ENCODE measurements at places on chromosomes 5 and 9. TPM values are rescaled to one million over a fixed set of nuclear protein-coding genes. Genes with fewer than 3 reads are reported as not detected.

- no peak for DNase-seq
Measured at GRCh38 chr5:134583766-134584165, 48.9 kb downstream of the SAR1B start.

ACER2 gene
- 11.4 TPM for total RNA-seq

- DNase-seq, result no peak
Measured at GRCh38 chr5:81393783-81394718, at the start of gene ACOT12. Gene ACOT12, minus strand, starts transcription at chr5:81394134. Its CDS starts 20 bp downstream, at chr5:81394114.

GRCh38 chr5:8864053-8864452, 681.8 kb downstream of the SEMA5A start:
- DNase-seq, result no peak

FOXD4L6 gene
- total RNA-seq, result 0.31 TPM

DNA sequence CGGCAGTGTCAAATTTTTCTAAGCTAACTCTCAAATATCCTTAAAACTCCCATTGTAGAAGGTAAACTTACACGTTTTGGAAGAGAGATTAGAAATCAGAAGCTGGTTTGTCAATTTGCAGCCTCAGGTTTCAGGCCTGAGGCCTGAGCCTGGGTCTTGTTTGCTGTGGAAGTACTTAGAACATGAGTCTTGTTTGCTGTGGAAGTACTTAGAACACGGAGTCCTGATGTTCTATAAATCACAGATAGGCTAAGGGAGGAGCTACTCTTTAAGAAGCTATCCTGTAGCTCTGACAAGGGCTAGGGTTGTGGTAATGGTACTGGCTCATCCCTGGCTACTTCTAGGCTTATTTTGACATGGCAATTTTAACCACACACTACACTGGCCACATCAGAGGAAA, 97.8 kb downstream of the FBXW11 start:
- no peak for DNase-seq

GRCh38 chr9:132001567-132001966, 78.1 kb downstream of the MED27 start:
- DNase-seq, result no peak

GRCh38 chr9:137764981-137765380, 112.6 kb upstream of the CACNA1B start:
- DNase-seq, result no peak

DNA sequence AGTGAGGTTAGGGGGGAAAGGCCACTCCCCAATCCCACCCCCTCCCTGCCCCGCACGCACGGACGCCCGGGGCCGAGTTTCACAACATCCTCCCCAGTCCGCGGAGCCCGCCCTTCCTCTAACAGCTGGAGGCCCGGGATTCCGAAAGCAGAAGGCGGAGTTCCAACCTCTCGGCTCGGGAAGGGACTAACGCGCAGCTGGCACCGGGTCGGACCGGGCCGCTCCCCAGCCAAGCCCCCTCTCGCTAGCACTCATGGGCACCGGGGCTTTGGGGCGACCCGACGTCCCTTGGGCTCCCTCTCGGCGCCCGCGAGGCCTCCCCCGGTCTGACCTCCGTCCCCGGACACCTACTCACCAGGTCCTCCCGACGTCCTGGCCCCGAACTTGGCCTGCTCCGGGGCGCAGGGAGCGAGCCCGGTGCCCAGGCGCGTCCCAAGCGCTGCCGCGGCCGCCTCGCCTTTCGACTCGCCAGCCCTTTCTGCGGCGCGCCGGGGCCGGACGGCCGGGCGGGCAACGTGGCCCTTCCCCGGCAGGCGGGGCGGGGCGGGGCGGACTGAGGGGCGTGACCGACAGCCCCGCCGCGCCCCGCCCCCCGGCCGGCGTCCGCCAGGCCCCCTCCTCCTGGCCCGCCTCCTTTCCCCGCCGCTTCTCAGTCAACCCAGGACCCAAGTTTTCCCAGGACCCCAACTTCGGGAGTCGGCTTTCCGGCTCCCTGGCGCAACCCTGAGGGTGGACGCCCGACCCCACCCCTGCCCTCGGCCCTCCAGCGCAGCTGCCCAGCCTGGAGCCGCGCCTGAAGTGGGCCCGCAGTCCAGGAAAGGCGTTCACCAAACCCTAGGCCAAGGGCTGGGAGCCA, at the start of gene MGAT1:
Gene MGAT1, minus strand, starts transcription at position 482 of the 856 bp plus-strand sequence. CDS start 9,835 bp downstream, outside the sequence.
- DNase-seq, result peak; percentile 45
